ENCODE measurements at places on chromosomes 5 and 9.

- no peak for DNase-seq
These were observed 369.0 kb downstream of the ARHGEF28 start for GRCh38 chr5:73994963-73995362.

- no peak for DNase-seq
These were observed 424 bp downstream of the INSYN2B start for GRCh38 chr5:169979871-169980270.

DNA sequence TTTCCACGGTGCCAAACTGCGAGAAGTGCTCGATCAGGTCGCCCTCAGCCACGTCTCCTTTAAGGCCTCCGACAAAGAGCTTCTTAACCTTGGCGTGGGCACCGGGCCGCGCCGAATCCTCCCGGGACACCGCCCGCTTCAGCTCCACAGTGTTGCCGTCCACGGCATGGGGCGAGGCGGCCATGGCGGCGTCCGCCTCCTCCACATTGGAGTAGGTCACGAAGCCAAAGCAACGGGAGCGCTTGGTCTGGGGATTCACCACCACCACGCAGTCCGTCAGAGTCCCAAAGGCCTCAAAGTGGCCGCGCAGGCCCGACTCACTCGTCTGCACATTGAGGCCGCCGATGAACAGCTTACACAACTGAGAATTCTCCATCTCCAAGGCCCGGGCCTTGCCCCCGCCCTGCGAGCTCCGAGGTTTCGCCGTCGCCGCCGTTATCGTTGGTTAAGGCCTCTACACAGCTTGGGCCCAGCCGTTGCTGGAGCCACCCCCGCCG, 424 bp downstream of the HNRNPA0 start:
- DNase-seq: no peak

DNA sequence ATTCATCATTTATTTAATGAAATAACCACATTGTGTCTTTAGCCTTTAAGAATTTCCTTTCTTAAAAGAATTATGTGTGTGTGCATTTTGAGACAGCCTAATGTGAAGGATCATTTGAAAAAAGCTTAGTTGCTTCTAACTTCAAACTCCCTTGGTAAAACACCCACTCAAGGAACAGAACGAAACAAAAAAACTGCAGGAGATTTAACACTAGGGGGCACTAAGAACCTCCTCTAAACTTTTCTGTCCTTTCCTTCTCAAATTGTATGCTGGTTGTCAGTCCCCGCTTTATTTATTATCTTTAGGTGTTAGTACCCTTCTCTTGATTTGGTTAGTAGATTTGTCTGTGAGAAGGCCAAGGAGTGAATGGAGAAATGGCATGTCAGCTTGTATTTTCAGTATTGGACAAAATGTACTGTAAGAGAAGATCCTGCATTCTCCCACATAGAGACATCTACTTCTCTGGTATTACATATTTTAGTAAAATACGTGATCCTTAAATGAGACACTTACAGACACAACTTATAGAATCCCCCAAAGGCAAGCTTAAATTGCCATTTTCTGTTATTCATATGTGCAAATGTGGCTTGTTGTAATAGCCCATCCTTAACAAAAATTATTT, 229.7 kb downstream of the MRPS30 start:
- no peak for DNase-seq

DNA sequence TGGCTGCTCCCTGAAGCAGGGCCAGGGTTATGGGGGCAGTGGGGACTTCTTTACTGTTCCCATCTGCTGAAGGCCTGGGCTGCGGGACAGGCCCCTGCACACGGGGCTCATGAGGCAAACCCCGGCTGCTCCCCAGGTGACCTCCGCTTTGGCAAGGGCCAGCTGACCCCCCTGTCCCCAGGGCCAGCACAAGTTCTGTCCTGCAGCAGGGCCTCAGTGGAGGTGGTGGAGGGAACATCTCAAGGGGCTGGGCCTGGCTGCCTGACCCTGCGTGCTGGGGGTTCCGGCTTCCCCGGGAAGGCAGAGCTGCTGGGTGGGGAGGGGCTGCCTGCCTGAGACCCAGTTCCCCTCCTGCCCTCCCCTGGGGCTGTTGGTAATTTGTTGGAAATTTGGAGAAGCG, 67.4 kb upstream of the RNU6ATAC start:
- DNase-seq: no peak

DNA sequence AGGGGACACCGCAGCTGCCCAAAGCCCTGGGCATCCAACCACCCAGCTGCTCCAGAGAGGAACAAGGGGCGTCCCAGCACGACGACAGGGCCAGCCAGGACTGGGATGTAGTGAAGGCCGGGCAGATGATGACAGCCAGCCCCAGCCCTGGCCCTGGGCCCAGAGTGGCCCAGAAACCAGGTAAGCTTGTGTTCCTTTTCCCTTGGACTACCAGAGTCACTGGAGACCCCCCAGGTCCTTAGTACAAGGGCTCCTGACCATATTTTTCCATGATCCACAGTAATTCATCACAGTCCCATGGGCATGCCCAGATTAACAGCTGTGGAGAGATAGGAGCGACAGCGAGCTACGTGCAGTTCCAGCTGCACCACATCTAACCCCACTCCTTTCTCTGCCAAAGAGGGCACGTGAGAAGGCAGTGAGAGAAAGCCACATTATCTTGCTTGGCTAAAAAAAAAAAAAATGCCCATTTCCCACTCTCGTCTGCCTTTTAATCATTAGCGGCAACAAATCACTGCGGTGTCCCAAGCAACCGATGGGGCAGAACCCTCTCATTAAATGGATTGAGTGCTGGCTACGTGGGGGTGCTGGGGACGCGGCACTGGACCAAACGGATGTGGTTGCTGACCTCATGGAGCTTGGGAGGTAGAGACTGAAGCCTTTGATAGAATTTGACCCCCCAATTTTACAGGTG, 21.7 kb upstream of the SYNPO start:
- no peak for DNase-seq

- DNase-seq: no peak
These were observed 7.5 kb downstream of the EPB41L4B start for GRCh38 chr9:109313351-109313750.

DNA sequence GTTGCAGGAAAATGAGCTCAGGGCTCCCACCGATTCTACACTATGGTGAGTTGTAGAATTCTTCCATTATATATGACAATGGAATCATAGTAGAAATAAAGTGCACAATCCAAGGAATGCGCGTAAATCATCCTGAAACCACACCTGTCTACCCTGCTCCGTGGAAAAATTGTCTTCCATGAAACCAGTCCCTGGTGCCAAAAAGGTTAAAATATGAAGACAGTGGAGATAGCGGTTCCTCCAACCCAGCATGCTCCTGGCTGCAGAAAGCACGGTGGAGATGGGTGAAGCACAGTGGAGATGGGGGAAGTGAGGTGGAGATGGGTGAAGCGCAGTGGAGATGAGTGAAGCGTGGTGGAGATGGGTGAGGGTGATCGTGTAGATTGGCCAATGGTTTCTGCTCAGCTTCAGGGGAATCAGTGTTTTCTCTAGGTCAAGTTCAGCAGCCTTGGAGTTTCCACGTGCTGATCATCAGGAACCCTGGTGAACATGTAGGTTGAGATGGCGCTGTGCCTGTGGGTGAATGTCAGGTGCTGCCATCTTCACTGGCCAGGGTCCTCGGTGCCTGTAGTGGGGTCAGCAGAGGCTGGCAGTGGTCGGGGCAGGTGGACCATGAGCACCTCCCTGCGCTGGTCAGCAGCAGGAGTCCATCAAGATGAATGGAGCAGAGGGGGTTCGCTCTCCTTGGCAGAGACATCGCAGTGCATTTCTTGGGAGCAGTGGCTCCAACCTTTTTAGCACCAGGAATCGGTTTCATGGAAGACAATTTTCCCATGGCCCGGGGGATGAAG, 20.3 kb downstream of the PAEP start:
- DNase-seq: no peak

GRCh38 chr5:174935854-174936474, 211.6 kb downstream of the MSX2 start:
- no peak for DNase-seq

DNA sequence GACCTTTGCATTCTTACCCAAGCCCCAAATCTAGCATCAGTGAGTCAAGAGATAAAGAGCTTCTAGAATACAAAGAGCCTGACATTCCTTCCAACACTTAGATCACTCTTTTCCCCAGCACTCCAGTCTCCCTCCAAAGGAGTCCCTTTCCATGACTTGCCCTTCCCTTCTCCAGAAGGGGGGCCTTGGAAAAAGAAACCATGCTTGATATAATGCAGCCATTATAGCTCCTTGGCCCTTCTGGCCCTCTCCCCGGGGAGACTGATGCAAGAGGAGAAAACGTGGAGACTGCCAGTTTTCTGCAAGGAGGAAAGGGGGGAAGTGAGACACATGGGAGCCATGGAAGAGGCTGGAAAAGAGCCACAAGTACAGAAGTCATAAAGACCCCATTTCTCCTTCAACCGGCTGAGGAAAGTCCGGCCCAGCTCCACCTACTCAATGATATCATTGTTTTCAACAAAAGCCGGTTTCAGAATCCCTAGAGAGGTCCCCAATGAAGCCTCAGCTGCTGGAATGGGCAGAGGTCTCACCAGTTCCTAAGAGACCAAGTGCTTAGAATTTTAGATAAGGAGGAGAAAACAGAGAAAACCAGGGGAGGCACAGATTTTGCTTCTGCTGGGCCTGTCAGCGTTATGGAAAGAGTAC, 29.0 kb downstream of the ADAM19 start:
- DNase-seq: no peak

DNA sequence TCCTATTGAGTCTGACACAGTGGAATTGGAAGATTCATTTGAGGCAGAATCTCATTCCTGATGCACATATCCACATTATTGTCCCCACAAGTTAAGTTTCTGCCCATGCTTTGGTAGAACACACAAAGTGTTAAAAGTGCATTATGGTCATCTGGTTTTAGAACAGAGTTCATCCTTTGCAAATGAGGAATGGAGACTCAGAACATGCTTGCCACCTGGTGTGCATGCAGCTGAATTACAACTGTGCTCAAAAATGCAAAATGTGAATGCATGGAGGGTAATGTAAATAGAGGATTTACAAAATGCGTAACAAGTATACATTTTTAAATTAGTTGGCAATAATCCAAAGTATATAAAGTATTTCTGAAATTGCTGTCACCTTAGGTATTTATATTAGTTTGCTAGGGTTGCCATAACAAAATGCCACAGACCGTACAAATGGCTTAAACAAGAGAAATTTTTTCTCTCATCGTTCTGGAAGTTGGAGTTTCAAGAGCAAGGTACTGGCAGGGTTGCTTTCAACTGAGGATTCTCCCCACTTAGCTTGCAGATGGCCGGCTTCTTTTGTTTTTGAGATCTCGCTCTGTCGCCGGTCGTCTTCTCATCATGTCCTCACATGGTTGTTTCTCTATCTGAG, 671.1 kb downstream of the TAF11L14 start:
- no peak for DNase-seq

GRCh38 chr5:178502401-178503100, 87.6 kb downstream of the COL23A1 start:
- DNase-seq: no peak

GRCh38 chr9:131702911-131703310, 37.0 kb downstream of the RAPGEF1 start:
- no peak for DNase-seq

DNA sequence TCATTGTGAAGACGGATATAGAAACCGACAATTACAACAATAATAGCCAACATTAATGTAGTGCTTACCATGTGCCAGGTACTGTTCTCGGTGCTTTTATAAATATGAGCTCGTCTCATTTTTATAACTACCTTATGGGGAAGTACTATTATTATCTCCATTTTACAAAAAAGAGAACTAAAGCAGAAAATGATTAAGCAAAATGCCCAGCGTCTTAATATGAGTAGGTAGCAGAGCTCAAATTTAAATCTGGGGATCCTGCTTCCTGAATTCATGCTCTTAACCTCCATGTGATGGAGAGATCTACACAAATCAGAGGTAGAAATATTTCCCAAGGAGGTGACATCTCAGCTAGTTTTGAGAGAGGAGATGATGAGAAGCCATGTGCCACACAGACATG, 256.9 kb downstream of the TRIM32 start:
- DNase-seq: no peak

GRCh38 chr5:180271221-180271620, 20.7 kb downstream of the MAPK9 start:
- DNase-seq: no peak

GRCh38 chr9:7178729-7179128, 421.0 kb downstream of the KDM4C start:
- no peak for DNase-seq

- DNase-seq: no peak
These were observed 16.4 kb upstream of the LPCAT1 start for GRCh38 chr5:1540166-1540565.

GRCh38 chr9:14131356-14132088, 182.4 kb downstream of the NFIB start:
- DNase-seq: no peak

DNA sequence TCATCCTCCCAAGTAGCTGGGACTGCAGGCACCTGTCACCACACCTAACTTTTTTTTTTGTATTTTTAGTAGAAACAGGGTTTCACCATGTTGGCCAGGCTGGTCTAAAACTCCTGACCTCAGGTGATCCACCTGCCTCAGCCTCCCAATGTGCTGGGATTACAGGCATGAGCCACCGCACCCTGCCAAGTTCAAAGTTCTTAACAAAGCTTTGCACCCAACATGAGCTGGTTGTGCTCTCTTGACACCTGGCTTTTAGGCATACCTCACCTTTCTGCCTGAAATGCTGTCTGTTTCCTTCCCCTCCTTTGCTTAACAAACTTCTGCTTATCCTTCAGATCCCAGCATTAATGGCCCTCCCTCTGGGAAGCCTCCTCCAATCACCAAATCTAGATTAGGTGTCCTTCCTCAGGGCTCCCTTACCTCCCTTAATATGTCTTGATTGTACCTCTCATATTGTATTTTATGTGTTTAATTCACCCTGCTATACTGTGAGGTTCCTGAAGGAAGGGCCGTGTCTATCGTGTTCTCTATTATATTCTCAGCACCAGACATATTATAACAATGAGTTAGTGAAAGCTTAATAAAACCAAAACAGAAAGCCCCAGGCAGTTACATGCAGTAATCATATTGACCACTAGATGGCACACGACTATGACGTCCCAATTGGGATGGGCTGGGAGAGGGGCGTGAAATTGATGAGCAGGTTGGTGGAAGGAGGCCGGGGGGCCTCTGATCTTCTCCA, 62.9 kb upstream of the PPARGC1B start:
- no peak for DNase-seq

DNA sequence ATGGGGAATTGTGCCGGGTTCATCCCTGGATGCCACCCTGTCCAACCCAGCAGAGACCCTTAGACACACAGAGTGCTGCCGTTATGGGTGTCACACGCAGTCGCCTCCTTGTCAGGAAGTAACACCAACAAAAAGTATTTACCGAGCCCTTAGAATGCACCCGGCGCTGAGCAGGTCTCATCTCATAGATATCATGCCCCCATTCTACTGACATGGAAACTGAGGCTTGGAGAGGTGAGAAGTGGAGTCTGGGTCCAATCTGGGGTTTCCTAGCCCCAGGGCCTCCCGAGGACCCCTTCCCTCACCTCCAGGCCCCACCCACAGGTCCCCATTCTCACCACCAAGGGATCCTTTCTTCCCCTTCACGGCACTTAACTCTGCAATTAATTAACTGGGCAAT, 36.8 kb upstream of the BARHL1 start:
- no peak for DNase-seq

DNA sequence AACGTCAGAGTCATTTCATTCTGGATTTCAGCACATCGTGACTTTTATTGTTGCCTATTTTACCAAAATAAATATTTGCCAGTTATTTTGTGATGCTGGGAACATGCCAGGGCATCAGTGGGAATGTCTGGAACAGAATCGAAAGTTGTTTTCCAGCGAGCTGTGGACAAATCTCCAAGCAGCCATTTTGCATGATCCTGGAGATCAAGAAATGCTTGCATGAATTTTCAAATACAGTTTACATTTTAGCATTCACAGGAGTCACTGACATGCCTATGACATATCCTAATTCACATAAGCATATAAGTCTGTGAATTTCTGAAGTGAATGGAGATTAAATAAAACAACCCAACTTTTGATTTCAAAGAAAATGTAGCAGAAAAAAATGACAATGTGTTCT, 119.4 kb downstream of the VCAN start:
- DNase-seq: no peak

Measured in esophagus squamous epithelium (tissue), 5 donors.